Hematopoietic multipotent progenitor cell (in vitro differentiated cells): ENCODE measurements at places on chromosomes 7 and 10. TPM values are rescaled to one million over a fixed set of nuclear protein-coding genes. Genes with fewer than 3 reads are reported as not detected.

Gene TEX47
- total RNA-seq, result not detected

Gene STEAP1B
- under 0.01 TPM for total RNA-seq

Gene NUTM2A
- total RNA-seq, result 1.1 TPM

Gene GARIN1A
- total RNA-seq, result 0.27 TPM

DNA sequence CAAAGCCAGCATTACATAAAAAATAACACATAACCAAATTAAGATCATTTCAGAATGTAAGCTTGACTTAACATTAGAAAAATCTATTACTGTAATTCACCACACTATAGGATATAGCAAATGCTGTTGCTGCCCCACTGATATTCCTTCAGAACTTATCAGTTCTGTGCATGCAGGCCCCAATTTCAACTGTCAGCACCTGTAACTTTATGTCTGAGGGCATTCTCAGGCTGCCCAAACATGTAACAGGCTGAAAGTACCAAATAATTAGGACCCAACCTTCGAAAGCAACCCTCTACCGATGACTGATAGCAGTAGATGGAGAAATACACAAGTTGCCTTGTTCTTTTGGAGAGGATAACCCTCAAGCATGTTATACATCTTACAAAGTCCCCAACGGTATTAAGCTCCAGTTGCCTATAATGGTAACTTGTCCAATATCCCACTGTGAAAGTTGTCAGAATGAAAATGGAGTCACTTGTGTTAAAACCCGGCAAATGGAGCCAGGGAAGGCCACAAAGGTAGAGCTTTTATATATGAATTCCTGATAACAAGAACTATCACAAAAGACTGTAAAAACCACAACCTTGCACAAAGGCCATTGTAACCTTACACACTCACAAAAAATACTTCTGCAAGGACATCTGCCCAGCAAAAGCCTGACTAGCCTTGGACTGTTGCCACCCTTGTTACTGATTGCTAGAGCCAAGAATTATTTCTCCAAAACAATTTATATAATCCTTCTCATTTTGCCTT, 66.9 kb upstream of the ZNF746 start:
- DNase-seq, result no peak

DNA sequence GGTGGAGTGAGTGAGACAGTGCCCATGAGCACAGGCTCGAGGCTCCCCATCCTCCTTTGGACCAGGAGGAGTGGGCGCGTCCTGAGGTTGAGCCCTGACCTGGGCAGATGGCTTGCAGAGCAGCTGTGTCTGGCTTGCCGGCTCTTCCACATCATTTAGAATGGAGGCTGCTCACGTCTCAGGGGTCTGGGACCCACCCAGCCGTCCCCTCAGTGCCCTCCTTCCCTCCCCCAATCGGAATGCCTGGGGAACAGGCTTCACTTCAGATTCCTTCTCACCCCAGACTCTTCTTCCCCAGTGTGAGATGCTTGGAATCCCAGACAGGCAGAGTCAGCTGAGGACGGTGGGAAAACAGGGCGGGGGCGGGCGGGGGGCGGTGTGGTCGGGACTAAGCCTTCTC, 968.6 kb upstream of the ZNF722 start:
- no peak for DNase-seq

GRCh38 chr7:95963446-95963990, 191.2 kb downstream of the DYNC1I1 start:
- no peak for DNase-seq

- DNase-seq, result no peak
These were observed 11.4 kb upstream of the ZNF12 start for GRCh38 chr7:6718124-6718523.

DNA sequence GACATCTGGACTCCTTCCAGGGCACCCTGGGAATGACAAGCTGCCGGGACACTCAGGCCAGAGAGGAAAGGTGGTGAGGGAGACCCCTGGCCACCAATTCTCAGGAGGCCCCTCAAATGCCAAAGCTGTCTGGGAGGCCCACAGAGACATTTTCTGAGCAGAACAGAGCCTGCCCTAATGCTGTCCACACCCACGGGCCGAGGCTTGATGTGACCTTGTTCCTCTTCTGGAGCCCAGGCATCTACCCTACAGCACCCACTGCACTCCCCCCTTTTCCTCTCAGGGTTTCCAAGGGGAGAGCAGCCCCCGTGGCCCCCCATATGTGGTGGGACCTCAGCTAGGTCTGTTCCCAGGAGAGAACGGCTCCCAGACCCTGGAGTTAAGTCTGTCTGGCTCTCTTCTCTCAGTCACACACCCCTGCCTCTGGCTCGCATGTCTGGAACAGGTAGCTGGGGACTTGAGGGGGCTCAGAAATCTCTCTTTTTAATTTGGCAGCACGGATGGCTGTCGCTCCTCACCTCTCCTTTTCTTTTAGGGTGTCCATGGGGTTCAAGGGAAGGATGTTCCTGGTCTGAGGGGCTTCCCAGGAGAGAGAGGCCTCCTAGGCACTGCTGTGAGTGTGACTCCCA, 16.8 kb upstream of the VOPP1 start:
- DNase-seq, result no peak

GRCh38 chr10:117047947-117048346, 43.0 kb upstream of the SHTN1 start:
- DNase-seq, result no peak

DNA sequence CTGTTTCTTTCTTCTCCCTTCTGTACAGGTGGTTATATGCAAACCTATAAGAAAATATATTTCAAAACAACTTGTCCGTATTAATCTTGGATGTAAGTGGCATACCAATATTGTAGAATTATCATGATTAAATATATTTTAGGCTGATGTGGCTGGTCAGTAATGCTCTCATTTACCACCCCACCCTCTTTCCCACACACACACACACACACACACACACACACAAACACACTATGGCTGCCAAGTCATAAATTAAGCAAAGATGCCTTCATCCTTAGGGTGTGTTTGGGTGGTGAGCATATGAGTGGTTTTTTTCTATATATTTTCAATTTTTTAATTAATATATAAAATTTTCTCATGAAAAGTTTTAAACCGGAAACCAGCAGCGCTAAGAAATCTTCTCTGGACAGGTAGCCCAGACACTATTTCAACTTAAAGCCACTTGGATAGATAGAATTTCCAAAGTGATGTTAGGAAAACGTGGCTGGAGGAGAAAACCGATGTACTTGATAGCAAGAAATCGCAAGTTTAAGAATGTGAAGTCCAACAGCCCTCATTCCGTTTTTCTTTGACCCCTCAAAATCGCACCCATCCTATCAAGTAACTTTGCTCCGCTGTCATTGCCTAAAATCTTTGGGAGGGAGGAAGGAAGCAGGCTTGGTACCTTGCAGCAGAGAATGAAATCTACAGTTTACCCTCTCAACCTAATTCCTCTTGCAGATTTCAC, 171.7 kb downstream of the FAM107B start:
- no peak for DNase-seq
